ENCODE measurements at places on chromosomes 3 and 15.

DNA sequence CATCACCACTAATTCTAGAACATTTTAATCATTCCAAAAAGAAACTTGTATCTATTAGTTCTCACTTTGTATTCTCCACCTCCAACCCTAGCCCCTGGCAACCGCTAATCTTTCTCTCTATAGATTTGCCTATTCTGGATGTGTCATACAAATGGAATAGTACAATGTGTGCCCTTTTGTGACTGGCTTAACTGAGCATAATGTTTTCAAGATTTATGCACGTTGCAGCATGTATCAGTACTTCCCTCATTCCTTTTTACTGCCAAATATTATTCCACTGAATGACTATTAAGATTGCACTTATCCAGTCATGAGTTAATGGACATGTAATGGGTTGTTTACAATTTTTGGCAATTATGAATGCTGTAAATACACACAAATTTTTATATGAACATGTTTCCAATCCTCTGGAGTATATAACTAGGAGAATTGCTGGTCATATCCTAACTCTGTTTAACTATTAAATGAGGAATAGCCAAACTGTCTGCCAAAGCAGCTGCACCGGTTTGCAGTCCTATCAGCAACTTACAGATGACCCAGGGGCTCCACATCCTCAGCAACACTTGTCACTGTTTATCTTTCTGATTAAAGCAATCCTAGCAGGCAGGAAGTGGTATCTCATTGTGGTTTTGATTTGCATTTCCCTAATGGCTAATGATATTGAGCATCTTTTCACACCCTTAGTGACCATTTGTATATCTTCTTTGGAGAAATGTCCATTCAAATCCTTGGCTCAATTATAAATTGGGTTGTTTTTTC lies 42.9 kb downstream of the DCUN1D1 start:
- no peak for DNase-seq

DNA sequence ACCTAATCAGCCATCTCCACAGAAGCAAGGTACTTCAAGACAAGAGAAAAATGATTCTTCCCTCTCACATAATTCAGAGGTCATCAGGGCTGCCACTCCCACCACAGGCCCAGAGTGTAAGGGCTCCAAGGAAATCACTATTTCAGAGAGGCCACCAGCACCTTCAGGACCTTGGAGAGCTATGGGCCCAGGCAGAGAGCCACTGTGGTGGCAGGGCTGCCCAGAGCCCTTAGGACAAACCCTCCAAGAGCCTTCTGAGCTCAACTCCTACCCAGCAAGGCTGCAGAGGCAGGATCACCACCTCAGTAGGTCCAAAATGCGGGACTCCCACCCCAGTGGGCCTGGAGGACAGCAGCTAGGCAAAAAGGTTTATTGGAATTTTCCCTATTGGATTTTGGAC lies 17.9 kb upstream of the FAN1 start:
- no peak for DNase-seq

DNA sequence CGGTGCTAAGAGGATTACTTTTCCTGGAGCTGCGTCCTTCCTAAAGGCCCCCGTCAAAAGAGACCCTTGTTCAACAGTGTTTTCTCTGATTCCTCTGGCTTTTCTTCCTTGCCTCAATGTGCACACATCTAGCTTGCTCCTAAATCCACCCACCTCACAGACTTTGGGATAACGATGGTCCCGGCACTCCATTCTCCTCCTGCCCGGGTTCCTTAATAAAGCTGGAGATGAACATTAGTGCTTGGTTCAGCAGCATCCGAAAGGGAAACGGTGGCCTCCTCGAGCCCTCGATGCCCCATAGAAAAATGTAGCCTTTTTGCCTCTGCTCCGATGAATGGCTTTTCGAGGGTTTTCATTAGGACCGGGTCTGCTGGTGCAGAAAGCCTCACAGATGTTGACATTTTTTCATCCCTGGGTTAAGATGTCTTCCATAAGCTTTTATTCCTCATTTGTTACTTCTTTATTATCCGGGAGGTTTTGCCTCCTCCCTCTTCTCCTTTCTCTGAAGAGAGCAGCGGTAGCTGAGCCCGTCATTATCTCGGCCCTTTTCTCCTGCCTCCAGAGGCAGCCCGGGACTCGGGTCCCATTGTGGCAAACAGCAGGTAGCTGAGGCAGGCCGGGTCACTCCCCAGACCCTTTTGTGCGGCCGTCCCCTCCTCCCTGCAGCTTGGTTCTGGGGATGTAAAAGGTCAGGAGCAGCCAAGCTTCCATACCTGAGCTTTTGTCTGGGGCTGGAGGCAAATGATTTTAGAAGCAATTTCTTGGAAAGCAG lies 64.6 kb downstream of the CPN2 start:
- DNase-seq = no peak

- no peak for DNase-seq
Measured at GRCh38 chr15:82986442-82986780, 401 bp downstream of the RAMAC start.

DNA sequence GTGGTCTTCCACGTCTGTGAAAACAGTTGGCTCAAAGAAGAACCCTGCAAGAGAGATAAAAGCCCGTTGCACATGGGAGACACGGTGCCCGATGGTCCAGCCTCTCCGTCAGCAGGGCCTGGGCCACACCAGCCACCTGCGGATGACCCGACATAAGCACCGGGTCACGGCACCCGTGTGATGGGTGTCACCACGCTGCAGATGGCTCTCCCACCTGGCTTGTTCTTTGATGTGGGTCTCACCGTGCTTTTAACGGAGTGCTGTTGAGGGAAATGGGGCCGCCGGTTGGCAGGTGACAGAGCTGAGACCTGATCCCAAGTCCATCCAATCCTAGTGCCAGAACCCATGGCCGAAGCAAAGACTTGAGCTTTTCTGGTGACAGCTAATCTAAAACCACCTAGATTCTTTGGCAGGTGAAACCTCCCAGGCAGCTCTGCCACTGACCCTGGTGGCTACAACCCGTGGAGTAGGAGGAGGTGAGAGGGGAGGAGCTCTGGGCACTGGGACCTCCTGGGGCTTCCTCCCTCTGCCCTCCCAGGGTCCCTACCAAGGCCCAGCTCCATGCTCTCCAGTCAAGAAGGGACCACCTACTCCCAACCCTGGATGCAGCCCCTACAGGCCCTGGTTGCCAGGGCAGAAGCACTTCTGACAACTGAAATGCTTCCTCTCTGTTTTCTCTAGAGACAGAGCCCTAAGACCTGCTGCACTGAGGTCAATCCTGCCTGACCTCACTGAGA lies 23.4 kb upstream of the SLC41A3 start:
- no peak for DNase-seq

- DNase-seq = no peak
Measured at GRCh38 chr3:55013145-55013925, 85.5 kb upstream of the LRTM1 start.

GRCh38 chr15:57604507-57604906 lies 12.8 kb downstream of the MYZAP start:
- no peak for DNase-seq

GRCh38 chr3:191432162-191432561 lies 28.8 kb upstream of the PYDC2 start:
- DNase-seq = no peak

DNA sequence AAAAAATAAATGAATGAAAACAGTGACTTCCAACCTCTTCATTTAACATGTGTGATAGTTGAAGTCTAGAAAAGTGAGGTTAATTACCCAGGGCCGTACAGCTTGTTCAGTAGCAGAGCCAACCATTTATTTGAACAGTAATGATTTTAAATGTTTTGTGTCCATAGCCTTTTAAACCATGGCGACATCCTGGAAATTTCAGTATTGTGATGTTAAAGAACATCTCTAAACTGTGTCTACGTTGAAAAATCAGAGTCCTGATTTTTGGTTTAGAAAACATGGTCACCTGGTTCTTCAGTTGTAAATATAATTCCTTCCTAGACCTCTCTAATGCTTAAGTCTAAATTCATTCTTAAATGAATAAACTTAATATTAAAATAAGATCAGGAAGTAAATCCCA lies 14.2 kb downstream of the LPP start:
- DNase-seq = no peak

DNA sequence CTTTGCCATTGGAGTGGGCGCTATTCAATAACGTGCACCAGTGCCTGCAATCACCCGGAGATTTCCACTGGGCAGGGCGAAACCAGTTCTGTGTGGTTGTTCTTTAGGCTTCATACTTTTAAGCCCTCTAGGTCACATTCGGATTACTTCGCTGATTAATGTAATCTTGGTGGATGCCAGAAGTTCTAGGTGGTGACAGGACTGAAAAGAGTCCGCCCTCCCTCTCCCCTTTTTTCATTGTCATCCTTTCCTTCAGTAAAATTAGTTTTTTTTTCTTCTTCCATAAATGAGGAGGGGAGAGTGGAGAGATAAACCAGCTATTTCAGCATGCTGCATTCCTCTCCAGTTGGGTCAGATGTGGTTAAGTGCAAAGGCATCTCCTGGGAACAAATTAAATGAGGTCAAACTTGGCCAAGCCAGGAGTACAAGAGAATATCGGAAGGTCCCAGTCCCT lies 2.3 kb upstream of the SLC2A2 start:
- no peak for DNase-seq

- DNase-seq = no peak
Measured at GRCh38 chr3:118936811-118937210, 97.8 kb downstream of the IGSF11 start.

GRCh38 chr15:92001307-92001706 lies 147.8 kb downstream of the SLCO3A1 start:
- no peak for DNase-seq

DNA sequence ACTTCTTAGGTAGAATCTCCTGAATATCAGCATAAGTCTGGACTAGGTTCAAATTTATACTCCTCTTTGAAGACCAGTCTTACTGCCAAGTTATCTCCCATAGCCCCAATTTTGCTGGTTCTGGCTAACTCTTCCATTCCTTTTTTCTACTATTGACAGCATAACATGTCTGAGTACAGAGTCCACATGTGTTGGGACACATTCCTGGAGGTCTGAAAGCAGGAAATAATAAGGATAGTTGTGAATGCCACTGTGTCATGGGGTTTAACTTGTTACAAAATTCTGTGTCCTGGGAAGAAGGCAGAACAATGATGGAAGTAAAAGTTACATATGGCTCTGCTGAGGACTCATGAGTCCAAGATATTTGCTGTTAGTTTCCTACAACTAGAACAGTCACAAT lies 57.4 kb upstream of the ZBTB20 start:
- DNase-seq = no peak

- DNase-seq = no peak
Measured at GRCh38 chr3:156638271-156638670, 36.1 kb upstream of the TIPARP start.

GRCh38 chr15:89002281-89002761 lies 85.9 kb upstream of the ABHD2 start:
- no peak for DNase-seq

GRCh38 chr3:155078711-155079467 lies 1.2 kb upstream of the MME start:
- DNase-seq = no peak

- DNase-seq = no peak
Measured at GRCh38 chr3:149010504-149010951, 19.2 kb downstream of the GYG1 start.

DNA sequence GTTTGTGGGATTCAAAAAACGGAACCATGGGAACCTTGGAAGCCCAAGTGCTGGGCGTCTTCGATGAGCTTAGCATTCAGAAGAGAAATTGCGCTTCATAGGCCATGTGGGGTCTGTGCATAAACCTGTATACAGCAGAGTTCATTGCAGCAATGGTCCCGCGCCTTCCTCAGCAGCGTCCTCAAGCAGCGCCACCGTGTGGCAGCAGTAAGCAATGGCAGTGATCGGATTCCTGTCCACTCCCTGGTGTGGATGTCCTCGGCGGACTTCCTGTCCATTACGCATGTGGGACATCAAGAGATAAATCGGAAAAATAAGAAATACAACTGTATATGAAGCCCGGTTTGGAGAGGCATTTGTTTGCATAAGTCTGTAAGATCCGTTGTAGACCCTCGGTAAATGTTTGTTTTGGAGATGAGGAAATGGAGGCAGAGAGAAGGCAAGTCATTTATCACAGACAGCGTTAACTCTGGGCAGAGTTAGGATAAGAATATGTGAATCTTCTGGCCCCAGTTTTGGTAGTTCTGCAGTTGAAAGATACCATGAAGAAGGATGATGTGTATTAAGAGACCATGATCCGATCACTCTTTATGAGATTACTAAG lies 57.7 kb downstream of the CNTN4 start:
- DNase-seq = no peak

- no peak for DNase-seq
Measured at GRCh38 chr3:144583871-144584270, 612.2 kb downstream of the DIPK2A start.

DNA sequence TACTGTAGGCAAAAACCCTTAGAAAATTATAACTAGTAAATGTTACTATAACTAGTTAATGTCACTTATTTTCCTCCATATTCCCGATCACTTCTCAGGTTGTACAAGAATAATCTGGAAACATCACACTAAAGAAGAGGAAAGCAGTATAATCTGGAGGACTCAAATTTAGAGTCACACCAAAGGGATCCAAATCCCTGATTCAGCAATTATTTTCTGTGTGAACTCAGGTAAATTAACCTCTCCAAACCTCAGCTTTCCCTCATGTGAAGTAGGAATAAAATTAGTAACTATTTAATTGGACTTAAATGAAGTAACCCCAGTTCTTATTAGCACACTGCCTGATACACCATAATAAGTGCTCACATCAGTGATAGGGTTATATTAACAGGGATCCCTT lies 170.1 kb upstream of the NECTIN3 start:
- no peak for DNase-seq

DNA sequence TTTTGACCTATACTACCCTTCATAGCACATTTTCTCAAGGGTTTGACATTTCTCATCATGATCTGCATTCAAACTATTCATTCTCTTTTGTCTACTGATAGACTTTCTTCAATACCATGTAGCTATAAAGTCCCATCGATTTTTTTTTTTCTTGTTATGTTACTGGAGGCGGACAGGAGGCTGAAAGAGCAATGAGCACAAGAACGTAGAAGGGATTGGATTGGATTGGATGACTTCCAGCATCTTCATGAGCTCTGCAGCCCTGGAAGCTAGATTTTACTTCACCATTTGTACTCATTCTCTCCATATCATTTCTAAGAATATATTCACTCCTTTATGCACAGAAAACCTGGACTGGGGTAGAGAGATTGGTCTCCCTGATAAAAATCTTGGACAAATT lies 43.2 kb downstream of the DUT start:
- DNase-seq = no peak

DNA sequence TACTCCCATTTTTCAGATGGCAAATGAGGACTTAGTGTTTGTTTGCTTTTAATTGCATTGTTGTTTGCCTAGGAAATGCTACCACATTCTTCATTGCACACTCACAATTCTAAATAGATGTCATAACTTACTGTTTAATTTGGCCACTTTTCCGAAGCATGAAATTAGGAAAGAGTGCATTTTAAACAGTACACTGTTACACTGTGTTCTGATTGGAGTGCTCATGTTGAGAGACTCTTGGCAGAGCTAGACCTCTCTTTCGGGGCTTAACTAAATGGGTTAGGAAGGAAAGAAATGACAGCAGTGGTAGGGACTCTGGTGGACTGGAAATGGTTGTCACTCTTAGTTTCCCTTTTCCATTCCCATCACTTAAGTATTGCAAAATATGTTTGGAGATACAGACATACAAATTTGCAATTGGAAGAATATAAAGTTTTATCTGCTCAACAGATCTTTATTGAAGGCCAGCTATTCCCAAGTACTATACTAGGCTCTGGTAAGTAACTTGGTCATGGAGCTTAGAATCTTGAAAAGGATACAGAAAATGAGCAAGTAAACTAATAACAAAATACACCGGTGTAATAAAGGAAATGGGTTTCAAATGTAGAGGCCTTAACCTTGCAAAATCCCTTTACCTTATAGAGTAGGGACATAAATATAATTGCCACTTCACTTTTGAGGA lies 90.2 kb downstream of the DCUN1D1 start:
- DNase-seq = peak; percentile 55

- no peak for DNase-seq
Measured at GRCh38 chr3:112297714-112298113, 3.7 kb upstream of the SLC9C1 start.

GRCh38 chr15:67024998-67025368 lies 40.4 kb upstream of the SMAD3 start:
- DNase-seq = no peak

Data from NCI-H1105 (cell line).